ENCODE measurements at places on chromosomes 3 and 15.

GRCh38 chr15:88301311-88301710 is 44.8 kb upstream of the NTRK3 start:
- DNase-seq: no peak

DNA sequence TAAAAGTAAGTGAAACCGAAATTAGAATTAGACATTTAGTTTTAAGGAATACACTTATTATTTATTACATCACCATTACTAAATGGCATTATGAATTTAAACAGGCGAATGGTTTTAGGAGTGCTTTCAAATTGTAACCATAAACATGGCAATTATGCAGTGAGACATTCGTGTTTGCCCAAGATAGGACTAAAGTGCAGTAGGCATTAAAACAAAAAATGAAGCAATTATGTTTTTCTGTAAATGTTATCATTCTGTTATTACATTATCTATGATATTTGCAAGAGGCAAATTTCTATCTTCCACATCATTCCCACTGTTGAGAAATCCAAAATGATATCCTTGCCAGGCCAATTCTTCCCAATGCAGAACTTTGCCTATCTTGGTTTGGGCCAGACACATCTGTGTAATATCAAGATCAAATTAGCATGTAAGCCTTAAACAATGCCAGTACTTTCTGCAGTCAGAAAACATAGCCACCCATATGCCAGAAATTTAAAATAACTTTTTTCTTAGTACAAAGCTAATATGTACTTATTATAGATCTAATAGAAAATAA is 156.9 kb downstream of the ATP8B4 start:
- DNase-seq: no peak

- no peak for DNase-seq
These were observed 1.8 kb downstream of the MANF start for GRCh38 chr3:51386852-51387229.

- peak; percentile 51 for DNase-seq
These were observed 331 bp downstream of the RNU6-1 start for GRCh38 chr15:67839499-67839928.

- no peak for DNase-seq
These were observed 136.9 kb downstream of the NUP210 start for GRCh38 chr3:13282986-13283876.

DNA sequence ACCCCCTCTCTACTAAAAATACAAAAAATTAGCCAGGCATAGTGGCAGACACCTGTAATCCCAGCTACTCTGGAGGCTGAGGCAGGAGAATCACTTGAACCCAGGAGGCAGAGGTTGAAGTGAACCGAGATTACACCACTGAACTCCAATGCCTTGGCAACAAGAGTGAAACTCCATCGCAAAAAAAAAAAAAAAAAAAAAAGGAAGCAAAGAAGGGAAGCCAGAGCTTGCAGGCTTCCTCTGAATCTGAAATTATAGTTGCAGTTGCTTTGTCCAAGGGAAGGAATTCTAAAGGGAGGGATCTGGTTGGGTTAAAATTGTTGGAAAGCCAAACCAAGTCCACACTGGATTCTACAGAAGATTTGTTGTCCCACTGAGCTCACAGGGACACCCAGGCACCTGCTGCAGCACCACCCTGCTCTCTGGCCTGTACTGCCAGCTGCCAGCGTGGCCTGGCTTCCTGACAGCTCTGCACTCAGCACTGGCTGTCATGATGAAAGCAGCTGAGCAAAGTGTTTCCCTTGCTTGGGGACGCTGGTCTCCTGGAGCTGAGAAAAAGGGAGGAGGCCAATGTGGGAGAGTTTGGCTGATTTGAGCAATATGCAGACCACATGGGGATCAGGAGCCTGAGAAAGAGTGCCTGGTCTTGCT is 88.8 kb upstream of the HES1 start:
- no peak for DNase-seq

DNA sequence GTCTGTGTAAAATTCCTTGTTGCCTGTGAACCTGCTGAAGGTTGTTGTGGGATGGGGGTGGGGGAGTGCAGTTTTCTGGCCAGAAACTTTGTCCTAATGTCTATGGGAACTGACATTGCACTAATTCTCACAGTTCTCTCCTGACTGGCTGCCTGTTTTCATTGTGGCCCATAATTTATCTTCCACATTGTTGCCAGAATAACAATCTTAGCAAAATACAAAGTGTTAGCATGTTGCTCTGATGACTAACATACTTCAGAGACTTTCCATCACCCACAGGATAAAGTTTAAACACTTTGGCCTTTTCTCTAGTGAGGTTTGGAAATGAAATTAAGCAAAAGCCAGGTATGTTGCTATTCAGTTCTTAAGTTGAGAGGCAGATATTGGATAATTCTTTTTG is 81.4 kb upstream of the TBC1D5 start:
- DNase-seq: no peak

Data from HCEC 1CT (cell line).